ENCODE measurements at places on chromosomes 5 and 9.

DNA sequence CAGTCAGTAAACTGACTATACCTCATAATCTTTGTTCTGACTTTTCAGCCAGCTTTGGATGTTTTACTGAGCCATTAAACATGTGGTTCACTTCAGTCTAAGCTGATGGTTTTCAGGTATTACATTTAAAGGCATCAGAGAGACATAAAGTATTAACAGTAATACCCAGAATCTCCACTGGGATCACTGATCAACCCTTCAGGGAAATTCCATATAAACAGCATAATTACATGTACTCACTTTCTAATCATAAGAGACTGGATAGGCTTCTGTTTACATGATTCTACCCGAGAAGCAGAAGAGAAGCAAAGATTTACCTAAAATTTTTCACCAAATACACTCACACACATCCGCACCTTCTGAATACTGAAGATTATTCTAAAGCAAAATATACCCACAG lies 186.7 kb upstream of the FREM1 start:
- no peak for DNase-seq

- DNase-seq: no peak
These were observed 1174.2 kb upstream of the C9orf72 start for GRCh38 chr9:28747351-28747985.

DNA sequence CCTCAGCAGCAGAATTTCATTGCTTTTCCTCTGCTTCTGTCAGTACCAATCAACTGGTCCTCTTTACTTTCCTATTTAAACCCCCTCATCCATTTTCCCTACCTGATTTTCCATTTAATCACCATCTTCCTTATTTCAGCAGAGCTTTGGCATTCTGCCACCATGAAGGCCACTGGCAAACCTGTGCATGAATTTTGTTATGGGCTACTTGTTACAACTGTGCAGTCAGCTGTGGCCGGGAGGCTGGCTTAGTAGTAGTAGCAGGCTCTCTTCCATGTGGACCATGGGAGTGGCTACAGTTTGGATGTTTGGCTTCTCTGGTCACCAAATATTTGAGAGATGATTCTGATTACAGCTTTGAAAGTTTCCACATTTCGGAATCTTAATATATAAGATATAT lies 976.6 kb upstream of the SEMA6A start:
- no peak for DNase-seq

DNA sequence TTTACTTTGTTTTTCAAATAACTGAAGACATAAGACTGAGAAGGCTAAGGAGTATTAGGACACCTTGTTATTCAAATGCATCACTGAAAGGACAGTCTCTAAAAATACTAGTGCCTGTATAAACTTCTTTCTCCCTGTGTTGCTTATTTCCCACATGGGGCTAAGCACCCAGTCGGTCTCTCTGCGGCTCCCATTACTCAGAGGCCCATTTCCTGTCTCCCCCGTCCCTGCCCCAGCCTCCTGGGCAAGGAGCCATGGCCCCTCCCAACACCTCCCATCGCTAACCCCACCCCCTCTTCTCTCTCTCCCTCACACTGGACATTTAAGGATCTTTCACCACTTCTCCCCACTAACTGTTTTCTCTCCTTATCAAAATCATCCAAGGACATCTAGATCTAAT lies 81.9 kb downstream of the EBF1 start:
- no peak for DNase-seq

DNA sequence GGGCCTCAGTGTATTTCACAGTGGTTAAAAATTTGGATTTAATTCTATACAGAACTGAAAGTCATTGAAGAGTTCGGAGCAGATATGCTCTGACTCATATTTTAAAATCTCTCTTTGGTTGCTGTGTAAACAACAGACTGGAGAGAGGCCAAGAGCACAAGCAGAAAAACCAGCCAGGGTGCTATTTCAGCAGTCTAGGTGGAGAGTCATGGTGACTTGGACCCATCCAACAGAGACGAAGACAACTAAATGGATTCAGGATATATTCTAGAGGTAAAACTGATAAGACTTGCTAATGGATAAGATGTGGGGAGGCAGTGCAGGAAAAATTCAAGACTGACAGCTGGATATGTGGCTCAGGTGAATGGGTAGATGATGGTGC lies 168.9 kb downstream of the MAPKAP1 start:
- no peak for DNase-seq

DNA sequence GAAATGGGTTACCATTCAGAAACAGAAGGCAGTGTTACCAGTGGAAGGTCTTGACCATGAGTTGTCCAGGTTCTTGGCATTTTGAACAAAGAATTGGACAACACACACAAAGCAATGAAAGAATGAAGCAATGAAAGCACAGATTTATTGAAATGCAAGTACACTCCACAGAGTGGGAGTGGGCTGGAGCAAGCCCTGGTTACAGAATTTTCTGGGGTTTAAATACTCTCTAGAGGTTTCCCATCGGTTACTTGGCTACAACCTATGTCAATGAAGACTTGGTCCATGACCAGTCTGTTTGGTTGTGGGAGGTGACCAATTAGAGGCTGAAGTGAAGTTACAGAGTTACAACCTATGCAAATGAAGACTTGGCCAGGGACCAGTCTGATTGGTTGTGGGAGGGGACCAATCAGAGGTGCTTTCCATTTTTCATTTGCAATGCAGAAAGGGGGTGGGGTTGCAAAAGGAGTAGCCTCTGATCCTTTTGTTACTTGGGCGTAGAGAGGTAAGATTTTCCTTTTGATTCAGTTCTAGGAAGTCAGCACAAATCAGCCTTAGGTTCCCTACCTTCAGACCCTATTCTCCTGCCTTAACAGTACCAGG lies 71.7 kb upstream of the SPRY4 start:
- no peak for DNase-seq

GRCh38 chr5:88666761-88667495 lies 216.1 kb downstream of the MEF2C start:
- no peak for DNase-seq

Measured in T-helper 1 cell (primary cell).